Ovary (tissue), 10 donors: ENCODE measurements at places on chromosomes 13 and 19.

GRCh38 chr13:65582160-65582559 is 1648.0 kb downstream of the PCDH9 start:
- H3K36me3 ChIP-seq, result no peaks in the 10 kb centered on the region
- no peak overlapping the region for H3K27ac ChIP-seq
- H3K27me3 ChIP-seq, result no peaks in the 10 kb centered on the region

- no peak for DNase-seq
- no peaks in the 10 kb centered on the region for H3K36me3 ChIP-seq
- H3K4me1 ChIP-seq, result no peaks in the 10 kb centered on the region
- no peak overlapping the region for H3K27ac ChIP-seq
Measured at GRCh38 chr19:18144361-18144760, 8.6 kb upstream of the PIK3R2 start.

- no peaks in the 10 kb centered on the region for H3K4me1 ChIP-seq
- no peaks in the 10 kb centered on the region for H3K36me3 ChIP-seq
- H3K27ac ChIP-seq, result no peak overlapping the region
Measured at GRCh38 chr13:113184568-113185440, 23.7 kb downstream of the PCID2 start.

GRCh38 chr19:6270822-6271221 is 9.0 kb downstream of the MLLT1 start:
- H3K27ac ChIP-seq, result peak overlapping the region; percentile 91
- peak overlapping the region; percentile 25 for H3K4me3 ChIP-seq
- no peaks in the 10 kb centered on the region for H3K27me3 ChIP-seq
- H3K36me3 ChIP-seq, result no peaks in the 10 kb centered on the region

DNA sequence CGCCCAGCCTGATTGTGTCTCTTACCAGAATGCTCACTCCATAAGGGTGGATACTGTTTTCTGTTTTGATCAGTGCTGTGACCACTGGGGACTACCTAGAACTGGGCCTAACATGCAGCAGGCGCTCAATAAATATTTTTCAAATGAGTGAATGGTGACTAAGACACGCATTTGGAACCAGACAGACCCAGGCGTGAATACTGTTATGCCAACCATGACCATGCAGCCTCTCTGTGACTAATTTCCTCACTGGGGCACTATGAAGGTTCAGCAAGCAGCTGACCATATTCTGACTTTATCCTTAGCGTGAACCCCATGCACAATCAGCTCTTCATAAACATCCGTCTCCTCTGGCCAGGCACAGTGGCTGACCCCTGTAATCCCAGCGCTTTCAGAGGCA is 13.0 kb upstream of the SPC24 start:
- no peak overlapping the region for H3K4me3 ChIP-seq
- H3K4me1 ChIP-seq, result peaks cover 13% of the 10 kb centered on the region
- no peak for DNase-seq
- H3K27me3 ChIP-seq, result no peaks in the 10 kb centered on the region
